ENCODE measurements at places on chromosomes 13 and 19.

GRCh38 chr13:45713721-45714120, 11.6 kb downstream of the CBY2 start:
- DNase-seq, result no peak

- DNase-seq, result no peak
Measured at GRCh38 chr13:36006347-36006746, 124.8 kb downstream of the DCLK1 start.

DNA sequence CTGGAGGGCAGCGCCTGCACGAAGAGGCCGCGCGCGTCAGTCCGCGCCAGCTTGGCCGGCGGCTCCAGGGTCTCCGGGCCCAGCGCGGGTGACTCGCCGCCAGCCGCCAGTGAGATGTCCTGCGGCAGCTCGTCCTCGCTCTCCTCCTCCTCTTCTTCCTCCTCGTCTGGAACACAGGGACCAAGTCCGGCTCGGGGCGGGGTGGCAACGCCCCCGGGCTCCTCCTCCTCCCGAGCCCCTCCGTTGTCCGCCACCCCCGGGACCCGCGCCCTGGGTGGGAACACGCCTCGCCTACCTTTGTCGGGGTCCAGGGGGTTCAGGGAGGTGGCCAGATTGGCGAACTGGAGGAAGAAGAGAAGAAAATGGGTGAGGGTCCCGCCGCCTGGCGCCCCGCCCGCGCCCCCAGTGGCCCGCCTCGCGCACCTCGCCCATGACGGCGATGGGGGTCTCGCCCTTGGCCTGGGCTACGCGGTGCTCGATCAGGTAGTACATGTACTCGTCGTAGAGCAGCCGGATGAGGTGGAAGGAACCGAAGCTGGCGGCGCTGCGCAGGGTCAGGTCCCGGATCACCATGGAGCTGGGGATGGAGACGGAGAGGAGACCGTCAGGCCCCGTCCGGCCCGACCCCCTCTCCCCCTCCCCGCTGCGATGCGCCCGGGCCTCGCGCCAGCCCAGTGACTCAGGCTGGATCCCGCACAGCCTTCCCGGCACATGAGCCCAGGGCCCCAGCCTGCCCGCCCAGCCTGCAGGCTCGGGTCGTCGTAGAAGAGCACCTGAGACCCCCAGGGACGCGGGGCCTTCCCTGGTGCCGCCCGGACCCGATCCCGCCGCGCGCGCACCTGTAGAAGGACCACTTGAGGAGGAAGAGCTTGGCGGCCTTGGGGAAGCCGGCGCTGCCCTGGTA, 10.6 kb downstream of the DCAF15 start:
- DNase-seq, result no peak

- DNase-seq, result peak; percentile 82
Measured at GRCh38 chr19:664913-665443, 2.0 kb upstream of the RNF126 start.

- DNase-seq, result no peak
Measured at GRCh38 chr19:33524024-33524664, 2.6 kb upstream of the PEPD start.

DNA sequence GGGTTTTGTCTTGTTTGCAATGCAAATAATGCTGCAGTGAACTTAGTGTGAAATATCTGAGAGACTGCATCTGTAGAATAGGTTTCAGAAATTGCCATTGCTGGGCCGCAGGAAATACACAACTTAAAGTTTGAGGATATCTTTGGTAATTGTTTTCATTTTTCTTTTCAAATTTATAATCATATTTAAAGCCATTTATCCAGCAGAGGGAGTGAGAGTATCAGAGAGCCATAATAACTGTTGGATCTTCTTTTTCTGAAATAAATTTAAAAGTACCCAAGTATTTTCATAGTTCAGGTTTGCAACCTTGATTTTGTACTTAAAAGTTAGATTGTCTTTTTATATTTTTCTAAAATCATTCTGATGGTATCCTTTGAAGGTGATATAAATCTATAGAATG, 99.4 kb downstream of the ZMYM2 start:
- DNase-seq, result no peak

- DNase-seq, result no peak
Measured at GRCh38 chr19:18408053-18408476, 10.6 kb upstream of the LRRC25 start.

DNA sequence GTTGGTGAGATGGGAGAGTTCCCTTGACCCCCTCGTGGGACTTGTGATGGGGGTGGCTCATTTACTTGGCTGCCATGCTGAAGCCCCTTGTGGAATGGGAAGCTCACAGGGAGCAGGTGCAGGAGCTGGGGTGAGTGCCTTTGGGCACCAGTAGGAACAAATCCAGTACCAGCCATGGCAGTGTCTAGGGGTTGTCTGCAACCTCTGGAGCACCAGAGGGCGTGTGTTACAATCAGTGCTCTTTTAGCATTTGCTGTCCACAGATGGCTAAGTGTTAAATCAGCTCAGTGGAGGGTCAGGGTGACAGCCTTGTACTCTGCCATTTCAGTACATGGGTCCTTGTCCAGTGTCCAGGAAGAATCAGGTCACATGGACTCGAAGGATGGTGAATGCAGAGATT, 75.6 kb downstream of the ATP8A2 start:
- DNase-seq, result no peak

DNA sequence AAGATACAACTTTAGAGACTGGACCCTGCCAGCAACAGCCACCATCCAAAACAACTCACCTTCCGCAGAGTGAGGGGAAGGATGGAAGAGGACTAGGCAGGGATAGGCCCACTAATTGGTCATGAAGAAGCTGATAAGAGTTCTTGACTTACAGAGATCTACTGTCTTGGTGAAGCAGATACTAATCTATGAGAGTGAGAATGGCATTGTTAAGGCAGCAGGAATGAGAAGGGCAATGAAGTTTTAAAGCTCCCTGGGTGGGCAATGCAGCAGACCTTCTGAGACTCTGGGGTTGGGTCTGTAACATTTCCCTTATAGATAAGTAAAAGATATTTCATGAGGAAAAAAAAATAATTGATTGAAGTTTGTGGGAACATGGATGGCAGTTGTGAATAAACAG, 63.7 kb downstream of the KLF12 start:
- no peak for DNase-seq

- DNase-seq, result no peak
Measured at GRCh38 chr13:110600261-110600819, 15.0 kb upstream of the NAXD start.

DNA sequence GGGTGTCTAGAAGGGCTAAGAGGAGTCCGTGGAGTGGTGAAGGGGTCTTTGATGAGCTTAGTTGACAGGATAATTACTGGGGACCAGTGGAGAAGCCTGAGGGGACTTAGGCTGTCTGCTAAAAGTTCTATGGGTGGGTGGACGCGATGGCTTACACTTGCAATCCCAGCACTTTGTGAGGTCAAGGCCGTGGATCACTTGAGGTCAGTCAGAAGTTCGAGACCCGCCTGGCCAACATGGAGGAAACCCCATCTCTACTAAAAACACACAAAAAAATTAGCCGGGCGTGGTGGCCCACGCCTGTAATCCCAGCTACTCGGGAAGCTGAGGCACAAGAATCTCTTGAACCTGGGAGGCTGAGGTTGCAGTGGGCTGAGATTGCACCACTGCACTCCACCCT, 2.8 kb upstream of the GSK3A start:
- DNase-seq, result no peak

GRCh38 chr13:48201044-48201443, 32.0 kb upstream of the ITM2B start:
- no peak for DNase-seq

GRCh38 chr13:52022356-52022755, 2.1 kb upstream of the UTP14C start:
- no peak for DNase-seq

DNA sequence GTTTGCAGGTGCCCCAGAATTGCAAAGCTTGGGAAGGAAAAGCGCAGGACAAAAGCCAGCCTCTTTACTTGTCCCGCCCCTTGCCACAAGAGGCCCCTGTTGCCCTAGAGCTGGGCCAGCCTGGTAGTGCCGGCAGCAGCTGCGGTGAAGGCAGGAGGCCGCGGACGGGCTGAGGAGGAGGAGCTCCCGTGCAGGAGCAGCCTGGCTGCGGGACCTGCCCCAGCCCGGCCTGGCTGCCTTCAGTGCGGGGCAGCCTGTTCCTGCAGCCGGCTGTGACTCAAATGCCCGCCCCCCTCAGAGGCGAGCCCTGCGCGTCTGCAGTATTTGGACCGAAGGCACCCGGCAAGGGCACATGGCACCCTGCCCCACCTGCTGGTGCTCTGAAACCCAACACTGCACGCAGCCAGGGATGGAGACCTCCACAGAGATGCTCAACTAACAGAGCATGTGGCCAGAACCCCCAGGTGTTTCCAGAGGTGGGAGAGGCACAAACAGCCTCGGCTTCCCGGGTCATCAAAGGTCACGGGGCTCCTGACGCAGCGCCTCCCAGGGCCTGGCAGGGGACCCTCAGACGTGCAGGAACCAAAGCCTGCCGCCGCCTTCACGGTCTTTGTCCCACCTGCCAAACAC, 29.7 kb downstream of the NAXD start:
- peak; percentile 64 for DNase-seq

DNA sequence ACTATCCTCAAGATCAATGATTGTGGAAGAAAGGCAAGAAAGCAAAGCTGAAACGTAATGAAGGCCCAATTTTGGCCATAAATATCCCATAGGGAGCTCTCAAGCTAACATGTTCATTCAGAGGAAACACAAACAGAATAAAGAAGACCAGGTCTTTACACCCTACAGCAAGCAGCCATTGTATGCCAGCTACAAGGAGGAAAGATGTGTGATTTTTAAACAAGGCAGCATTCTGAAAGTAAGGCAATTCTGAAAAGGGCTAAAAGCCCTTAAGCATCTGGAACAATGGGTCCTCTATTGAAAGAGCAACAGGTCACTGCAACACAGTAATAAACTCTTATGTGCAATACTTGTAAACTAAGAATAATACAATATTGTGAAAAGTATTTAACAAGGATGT, 1002.4 kb downstream of the SLITRK1 start:
- no peak for DNase-seq

- no peak for DNase-seq
Measured at GRCh38 chr13:50073340-50073739, 58.1 kb downstream of the KCNRG start.

GRCh38 chr19:14354445-14354844, 26.8 kb upstream of the ADGRE5 start:
- DNase-seq, result no peak

GRCh38 chr13:43071824-43072223, 48.4 kb downstream of the DNAJC15 start:
- DNase-seq, result no peak

DNA sequence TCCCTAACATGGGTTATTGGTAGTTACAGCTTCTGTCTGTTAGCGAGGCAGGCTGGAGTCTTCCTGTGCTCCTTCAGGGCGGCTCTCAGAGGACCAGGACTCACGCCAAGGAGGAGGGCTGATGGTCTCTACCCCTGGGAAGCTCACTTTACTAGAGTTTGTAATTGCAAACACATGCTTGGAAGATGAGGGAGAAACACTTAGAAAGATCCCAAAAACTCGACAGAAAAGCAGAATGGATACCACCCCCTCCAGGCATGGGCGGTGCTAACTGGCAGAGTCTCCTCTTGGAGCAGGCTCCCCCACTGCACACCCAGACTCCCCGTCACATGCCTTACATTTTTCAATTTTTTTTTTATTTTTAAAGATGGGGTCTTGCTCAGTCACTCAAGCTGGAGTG, 62.0 kb downstream of the PARP4 start:
- DNase-seq, result no peak

DNA sequence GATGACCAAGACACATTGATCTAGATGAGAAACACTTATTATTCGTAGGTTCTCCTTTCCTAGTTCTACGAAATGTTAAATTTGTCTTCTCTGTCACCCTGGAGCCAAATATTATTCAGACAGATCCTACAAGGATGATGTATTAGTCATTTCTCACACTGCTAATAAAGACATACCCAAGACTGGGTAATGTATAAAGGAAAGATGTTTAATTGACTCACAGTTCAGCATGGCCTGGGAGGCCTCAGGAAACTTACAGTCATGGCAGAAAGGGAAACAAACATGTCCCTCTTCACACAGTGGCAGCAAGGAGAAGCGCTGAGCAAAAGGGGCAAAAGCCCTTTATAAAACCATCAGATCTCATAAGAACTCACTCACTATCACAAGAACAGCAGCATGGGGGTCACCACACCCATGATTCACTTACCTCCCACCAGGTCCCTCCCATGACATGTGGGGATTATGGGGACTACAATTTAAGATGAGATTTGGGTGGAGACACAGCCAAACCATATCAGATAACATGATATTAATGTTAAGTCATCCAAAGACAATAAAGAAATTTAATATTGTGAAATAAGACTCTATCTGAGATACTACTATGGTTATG, 1248.8 kb upstream of the SLC10A2 start:
- DNase-seq, result no peak

DNA sequence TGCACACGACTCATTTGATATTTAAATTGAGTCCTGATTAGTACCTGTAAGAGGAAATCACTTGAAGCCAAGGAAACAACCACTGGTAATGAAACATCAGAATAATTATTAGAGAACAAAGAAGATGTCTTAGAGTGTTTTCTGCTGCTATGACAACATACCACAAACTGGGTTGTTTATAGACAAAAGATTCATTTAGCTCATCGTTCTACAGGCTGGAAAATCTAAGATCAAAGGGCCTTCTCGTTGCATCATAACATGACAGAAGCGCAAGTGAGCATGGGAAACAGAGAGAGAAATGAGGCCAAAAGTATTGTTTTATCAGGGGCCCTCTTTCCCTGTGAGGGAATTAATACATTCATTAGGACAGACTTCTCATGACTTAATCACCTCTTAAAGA, 1024.0 kb upstream of the PCDH9 start:
- DNase-seq, result no peak

DNA sequence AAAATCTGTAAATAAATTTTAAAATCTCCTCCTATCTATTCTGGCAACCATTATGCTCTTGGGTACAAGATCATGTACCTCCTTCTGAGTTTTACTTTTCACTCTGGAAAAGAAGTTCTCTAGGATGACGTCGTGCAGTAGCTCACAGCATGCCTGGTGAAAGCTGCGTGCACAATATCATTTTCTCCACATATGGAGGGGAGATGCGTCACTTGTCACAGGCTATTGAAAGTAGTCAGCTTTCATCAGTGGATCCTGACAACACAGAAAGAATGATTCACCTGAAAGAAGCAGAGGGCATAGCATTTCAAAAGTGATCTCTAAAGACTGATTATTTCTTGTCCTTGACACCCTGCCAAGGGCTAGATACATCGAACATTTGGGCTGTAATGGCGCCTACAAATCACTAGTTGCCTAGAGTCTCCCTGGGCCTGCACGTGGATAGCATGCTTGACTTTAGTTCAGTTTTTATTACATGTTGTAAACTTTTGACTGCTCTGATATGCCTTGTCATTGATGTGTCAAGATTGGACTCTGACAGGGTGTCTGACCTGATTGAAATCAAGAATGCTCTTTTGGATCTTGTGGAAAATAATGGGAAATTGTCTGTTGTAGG, 1365.6 kb downstream of the OLFM4 start:
- no peak for DNase-seq

DNA sequence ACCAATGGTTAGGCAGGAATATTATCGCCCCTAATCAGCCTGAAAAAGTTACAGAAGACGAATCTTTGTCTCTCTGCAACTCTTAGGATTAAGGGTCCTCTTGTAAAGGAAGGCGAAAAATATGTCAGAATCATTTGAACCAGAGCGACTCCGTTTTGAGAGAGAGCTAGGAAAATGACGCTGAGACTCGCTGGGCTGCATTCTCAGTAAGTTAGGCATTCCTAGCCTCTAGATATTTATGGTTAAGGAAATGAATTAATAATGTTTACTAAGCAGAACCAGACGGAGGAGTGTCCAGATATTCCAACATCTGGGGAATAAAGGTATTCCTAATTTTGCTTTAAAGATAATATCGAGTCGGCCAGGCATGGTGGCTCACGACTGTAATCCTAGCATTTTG, 755 bp upstream of the ZNF726 start:
- DNase-seq, result no peak

All from activated CD4-positive, alpha-beta T cell treated with anti-CD3 and anti-CD28 coated beads, Interleukin-2, amount 50 U/mL, for 16 hours (primary cell).